Hematopoietic multipotent progenitor cell treated with erythropoietin and hydrocortisone succinate and interleukin-3 and kit ligand, for 4 days (in vitro differentiated cells): ENCODE measurements at places on chromosomes 3 and 15.

GRCh38 chr3:54424292-54424691 lies 301.9 kb downstream of the CACNA2D3 start:
- no peak for DNase-seq

GRCh38 chr3:14373753-14374376 lies 28.5 kb upstream of the SLC6A6 start:
- DNase-seq, result no peak

DNA sequence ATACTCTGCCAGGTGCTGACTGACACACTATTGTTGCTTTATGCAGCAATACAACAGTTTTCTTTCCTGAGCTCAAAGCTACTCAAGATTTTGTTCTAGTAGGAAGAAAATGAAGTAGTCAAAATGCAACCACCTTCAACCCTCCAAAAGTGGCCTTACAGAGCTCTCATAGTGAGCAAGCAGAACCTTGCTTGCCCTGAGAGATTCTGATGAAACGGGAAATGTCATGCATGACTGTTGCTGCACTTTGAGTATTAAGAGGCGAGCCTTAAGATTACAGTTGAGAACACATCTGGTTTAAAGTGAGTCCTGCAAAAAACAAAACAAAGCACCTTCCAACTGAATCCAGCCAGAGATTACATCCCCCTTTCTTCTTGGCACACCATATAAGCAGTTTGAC lies 29.7 kb downstream of the MINDY4B start:
- no peak for DNase-seq

- DNase-seq, result no peak
These were observed 626.2 kb downstream of the IGSF11 start for GRCh38 chr3:118408431-118408830.

GRCh38 chr15:35757765-35758164 lies 211.8 kb upstream of the DPH6 start:
- no peak for DNase-seq

- DNase-seq, result peak; percentile 97
These were observed 1.3 kb downstream of the MED12L start for GRCh38 chr3:151086484-151087456.

- peak; percentile 90 for DNase-seq
These were observed 28.3 kb downstream of the RUVBL1 start for GRCh38 chr3:128095222-128095703.
